HCT116 (cell line): ENCODE measurements at places on chromosomes 2 and 18. TPM values are rescaled to one million over a fixed set of nuclear protein-coding genes. Genes with fewer than 3 reads are reported as not detected.

The NXPH2 gene
- not detected for total RNA-seq

The SNTG2 gene
- not detected for total RNA-seq

The ECEL1 gene
- total RNA-seq, result not detected

DNA sequence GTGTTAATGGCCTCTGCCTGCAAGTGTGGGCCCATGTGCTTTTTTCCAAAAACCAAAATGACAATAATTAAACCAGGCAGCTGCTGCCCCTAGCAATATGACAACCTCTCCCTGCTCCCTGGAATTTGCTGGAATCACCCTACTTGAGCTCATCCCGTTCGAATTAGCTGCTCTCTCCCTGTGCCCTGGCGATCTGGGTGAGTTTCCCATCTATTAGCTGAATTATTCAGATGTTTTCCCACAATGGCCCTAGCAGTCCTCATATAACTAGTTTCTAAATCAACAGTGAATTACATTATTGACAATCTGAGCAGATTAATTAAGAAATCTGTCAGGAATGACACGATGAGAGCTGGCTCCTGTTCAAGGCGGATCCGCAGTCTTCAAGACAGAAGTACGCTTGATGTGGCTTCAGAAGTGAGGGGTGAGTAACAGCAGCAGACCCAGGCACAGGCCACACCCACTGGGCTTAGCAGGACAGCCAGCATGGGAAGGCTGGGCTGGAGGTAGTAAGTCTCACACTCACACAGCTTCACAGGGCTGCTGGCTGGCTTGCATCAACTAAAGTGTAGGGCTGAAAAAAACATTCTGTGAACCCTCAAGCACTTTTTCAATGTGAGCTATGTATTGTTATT, 366.2 kb upstream of the ID2 start:
- 0 out of 2 replicates have a peak, but pooled peaks cover 3% of the 10 kb centered on the region for H3K27me3 ChIP-seq
- H3K36me3 ChIP-seq, result no peaks in the 10 kb centered on the region
- peak; percentile 47 for DNase-seq
- no peak overlapping the region for H3K27ac ChIP-seq

DNA sequence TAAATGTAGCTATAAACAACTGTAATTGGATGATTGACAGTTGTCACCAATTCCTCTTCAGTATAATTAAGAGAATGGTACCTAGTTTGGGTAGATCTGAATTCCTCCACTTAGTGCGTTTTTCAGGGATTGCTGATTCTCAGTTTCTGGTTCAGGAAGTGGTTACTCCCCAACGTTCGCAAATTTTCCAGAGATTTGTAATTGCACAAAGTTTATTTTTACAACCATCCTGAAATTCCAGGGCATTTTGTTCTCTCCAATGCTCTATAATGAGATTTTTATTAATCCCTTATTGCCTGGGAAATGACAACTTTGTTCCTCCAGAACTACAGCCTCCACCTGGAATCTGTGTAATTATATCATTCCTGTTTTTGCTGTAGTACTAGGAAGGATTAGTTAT, 710.6 kb upstream of the ZEB2 start:
- H3K36me3 ChIP-seq, result no peaks in the 10 kb centered on the region
- H3K27me3 ChIP-seq, result no peaks in the 10 kb centered on the region
- DNase-seq, result no peak
- no peak overlapping the region for H3K27ac ChIP-seq
- no peaks in the 10 kb centered on the region for H3K4me1 ChIP-seq
- no peak overlapping the region for H3K4me3 ChIP-seq

- H3K4me3 ChIP-seq, result no peak overlapping the region
- no peaks in the 10 kb centered on the region for H3K27me3 ChIP-seq
- no peak for DNase-seq
- H3K27ac ChIP-seq, result no peak overlapping the region
- no peaks in the 10 kb centered on the region for H3K36me3 ChIP-seq
Observed at GRCh38 chr2:19478409-19478808, 120.0 kb upstream of the OSR1 start.

DNA sequence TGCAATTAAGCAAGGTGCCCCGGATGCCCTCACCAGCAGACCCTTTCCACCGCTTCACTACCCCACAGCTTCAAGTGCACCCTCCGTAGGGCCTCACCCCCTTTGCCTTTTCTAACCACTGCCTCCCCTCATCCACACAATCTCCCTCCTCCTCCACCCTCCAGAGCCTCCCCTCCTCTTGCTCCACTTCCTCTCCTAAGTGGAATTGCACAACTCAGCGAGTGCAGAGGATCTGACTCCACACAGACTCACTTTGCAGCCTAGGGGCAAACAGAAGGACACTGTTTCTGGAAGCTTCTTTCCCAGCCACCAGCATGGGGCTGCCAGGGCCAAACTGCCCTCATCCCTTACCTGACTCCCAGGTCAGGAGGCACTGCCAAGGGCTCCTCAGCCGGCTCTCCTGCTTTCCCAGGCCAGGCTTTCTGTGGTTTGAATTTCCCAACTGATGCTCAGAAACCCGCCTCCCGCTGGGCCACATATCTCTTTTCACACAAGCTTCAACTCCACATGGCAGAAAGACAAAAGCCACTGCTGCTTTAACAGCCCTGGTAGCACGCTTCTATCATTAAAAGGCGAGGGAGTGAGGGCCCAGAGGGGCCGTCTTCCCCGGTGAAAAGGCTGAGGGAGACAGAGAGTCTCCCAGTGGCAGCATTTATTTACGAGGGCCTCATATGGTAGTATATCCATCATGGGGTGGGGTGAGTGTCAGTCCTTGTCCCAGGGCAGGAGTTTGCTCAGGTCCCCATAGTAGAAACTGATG, 74.7 kb upstream of the MGAT4A start:
- DNase-seq, result no peak
- H3K36me3 ChIP-seq, result no peaks in the 10 kb centered on the region
- H3K4me1 ChIP-seq, result no peaks in the 10 kb centered on the region
- no peak overlapping the region for H3K27ac ChIP-seq
- no peak overlapping the region for H3K4me3 ChIP-seq

DNA sequence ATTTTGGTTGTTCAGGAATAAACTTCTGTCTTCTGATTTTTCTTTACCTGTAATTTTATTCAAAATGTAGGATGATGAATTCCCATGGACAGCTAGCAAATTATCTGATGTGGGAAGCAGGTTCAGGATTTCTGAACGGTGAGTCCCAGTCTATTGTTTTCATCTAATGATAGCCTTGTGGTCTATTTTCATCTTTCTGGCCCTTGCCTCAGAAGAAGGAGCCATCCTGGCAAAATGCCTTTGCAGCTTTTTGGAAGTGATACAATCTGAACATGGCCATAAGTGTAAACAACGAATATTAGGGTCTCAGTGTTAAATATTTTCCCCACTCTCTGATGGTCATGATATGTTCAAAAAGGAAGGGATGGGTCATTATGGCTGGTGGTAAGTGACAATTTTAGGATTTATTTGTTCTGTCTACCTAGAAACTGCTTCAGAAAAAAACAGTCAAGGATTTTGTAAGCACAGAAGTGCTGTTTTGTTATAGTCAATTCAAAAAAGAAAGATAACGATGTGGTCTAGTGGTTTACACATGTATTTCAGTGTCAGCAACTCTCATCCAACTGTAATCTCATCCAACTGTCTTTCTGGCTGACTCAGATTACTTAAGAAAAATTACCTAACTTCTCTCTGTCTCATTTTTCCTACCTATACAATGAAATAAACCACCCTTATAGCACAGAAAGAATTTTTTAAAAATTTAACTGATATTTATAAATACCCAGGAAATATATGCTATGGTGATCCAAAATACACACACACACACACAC, 272.6 kb upstream of the ERBB4 start:
- H3K4me3 ChIP-seq, result no peak overlapping the region
- no peak for DNase-seq
- H3K4me1 ChIP-seq, result no peaks in the 10 kb centered on the region
- H3K36me3 ChIP-seq, result no peaks in the 10 kb centered on the region
- H3K27ac ChIP-seq, result no peak overlapping the region
